ENCODE measurements at places on chromosomes 13 and 19.

- no peak for DNase-seq
- H3K27me3 ChIP-seq = no peaks in the 10 kb centered on the region
- no peaks in the 10 kb centered on the region for H3K4me1 ChIP-seq
- H3K27ac ChIP-seq = no peak overlapping the region
- H3K36me3 ChIP-seq = no peaks in the 10 kb centered on the region
- no peak overlapping the region for H3K4me3 ChIP-seq
Measured at GRCh38 chr13:70527599-70527998, 419.3 kb upstream of the KLHL1 start.

- H3K4me3 ChIP-seq = no peak overlapping the region
- H3K4me1 ChIP-seq = no peaks in the 10 kb centered on the region
- no peak overlapping the region for H3K27ac ChIP-seq
- no peaks in the 10 kb centered on the region for H3K27me3 ChIP-seq
- no peak for DNase-seq
Measured at GRCh38 chr13:92377396-92377795, 849.2 kb upstream of the GPC6 start.

GRCh38 chr19:15869109-15869555 lies 28.7 kb downstream of the CYP4F2 start:
- H3K36me3 ChIP-seq = no peaks in the 10 kb centered on the region
- DNase-seq = peak; percentile 44
- peaks cover 8% of the 10 kb centered on the region for H3K27me3 ChIP-seq
- no peak overlapping the region for H3K27ac ChIP-seq
- no peak overlapping the region for H3K4me3 ChIP-seq
- peaks cover 7% of the 10 kb centered on the region for H3K4me1 ChIP-seq

GRCh38 chr19:33727331-33727998 lies 69.2 kb upstream of the KCTD15 start:
- H3K27me3 ChIP-seq = peaks cover 1% of the 10 kb centered on the region
- no peak for DNase-seq
- H3K36me3 ChIP-seq = no peaks in the 10 kb centered on the region
- no peak overlapping the region for H3K27ac ChIP-seq

DNA sequence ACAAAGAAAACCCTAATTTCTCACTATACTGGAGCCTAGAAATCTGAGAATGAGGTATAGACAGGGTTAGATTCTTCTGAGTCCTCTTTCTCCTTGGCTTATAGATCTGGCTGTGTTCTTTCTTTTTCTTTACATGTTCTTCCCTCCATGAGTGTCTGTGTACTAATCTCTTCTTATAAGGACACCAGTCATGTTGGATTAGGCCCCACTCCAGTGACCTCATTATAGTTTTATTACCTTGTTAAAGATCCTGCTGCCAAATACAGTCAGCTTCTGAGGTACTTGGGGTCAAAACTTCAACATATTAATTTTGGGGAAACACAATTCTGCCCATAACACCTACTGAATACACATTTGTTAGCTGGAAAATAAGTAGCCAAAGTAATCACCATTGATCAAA lies 302.6 kb downstream of the PCDH9 start:
- H3K27me3 ChIP-seq = no peaks in the 10 kb centered on the region
- no peak overlapping the region for H3K27ac ChIP-seq
- no peak for DNase-seq
- no peaks in the 10 kb centered on the region for H3K4me1 ChIP-seq
- no peak overlapping the region for H3K4me3 ChIP-seq

GRCh38 chr13:26202365-26202972 lies 19.6 kb downstream of the RNF6 start:
- no peak overlapping the region for H3K27ac ChIP-seq
- no peaks in the 10 kb centered on the region for H3K4me1 ChIP-seq
- peaks cover 11% of the 10 kb centered on the region for H3K36me3 ChIP-seq
- no peaks in the 10 kb centered on the region for H3K27me3 ChIP-seq
- no peak overlapping the region for H3K4me3 ChIP-seq

- H3K27ac ChIP-seq = peak overlapping the region; percentile 97
- peaks cover 24% of the 10 kb centered on the region for H3K27me3 ChIP-seq
- peaks cover 47% of the 10 kb centered on the region for H3K4me1 ChIP-seq
- peak overlapping the region; percentile 92 for H3K4me3 ChIP-seq
- no peak for DNase-seq
- H3K36me3 ChIP-seq = peaks cover 4% of the 10 kb centered on the region
Measured at GRCh38 chr19:55656988-55657747, 2.3 kb downstream of the U2AF2 start.

DNA sequence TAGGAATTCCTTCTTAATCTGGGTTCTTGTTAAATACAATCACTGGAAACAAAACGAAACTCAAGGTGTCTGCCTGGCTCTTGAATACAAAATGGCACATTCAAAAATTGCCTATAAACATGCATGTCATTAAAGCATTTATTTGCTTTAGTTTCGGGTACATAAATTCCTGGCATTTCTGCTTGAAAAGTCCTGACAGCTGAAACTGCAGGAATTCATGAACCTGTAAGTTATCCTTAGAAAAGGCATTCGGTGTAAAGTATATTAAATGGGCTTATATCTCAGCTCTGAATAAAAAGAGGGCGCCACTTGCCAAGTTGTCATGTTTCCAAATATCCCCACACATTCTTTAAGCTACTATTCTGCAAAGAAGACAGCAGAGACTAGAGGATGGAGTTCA lies 32.9 kb downstream of the RXFP2 start:
- peaks cover 14% of the 10 kb centered on the region for H3K4me1 ChIP-seq
- no peaks in the 10 kb centered on the region for H3K27me3 ChIP-seq
- H3K4me3 ChIP-seq = no peak overlapping the region
- no peaks in the 10 kb centered on the region for H3K36me3 ChIP-seq

All from immature natural killer cell (primary cell).